ENCODE measurements at places on chromosomes 7 and 10.

DNA sequence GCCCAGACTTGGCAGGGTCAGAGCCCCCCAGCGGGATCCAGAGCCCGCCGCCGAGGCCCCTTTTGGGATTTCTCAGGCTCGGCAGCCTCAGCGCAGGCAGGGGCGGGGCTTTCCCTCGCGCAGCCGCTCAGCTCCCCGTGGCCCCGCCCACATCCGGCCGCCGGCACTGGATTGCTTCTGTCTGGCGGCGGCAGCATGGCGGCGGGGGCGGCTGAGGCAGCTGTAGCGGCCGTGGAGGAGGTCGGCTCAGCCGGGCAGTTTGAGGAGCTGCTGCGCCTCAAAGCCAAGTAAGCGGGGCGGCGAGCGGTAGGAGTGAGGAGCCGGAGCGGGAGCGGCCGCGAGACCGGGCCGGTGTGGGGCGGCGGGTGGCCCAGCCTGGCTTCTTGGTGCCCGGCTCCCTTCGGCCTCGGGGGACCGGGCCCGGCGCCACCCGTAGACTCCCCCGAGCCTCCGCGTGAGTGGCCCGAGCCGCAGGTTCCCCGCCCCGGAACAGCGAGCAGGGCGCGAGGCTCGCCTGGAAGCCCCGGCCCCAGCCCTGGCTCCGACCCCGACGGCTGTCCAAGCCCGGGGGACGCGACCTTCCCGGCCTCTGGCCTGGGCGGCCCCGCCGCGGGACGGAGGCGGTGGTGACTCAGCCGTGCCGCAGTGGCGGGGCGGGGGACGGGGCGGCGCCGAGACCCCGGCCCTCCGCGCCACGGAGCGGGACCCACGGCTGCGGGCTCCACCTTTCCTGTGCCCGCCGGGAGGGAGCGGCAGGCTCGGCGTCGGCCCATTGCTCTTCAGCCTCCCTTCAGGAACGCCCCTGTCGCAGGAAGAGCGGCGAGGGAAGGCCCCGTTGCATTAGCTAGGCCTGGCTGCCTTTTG lies at the start of gene GLRX3:
TSS of gene GLRX3 (plus strand) at position 166 of the 864 bp plus-strand sequence. CDS start at position 196, 30 bp downstream.
- H3K4me1 ChIP-seq = peaks cover 27% of the 10 kb centered on the region
- no peaks in the 10 kb centered on the region for H3K27me3 ChIP-seq
- H3K27ac ChIP-seq = peak within 1 kb of the TSS; percentile 95
- peak; percentile 95 for DNase-seq
- peak within 1 kb of the TSS; percentile 88 for H3K4me3 ChIP-seq
- peaks cover 1% of the 10 kb centered on the region for H3K36me3 ChIP-seq

DNA sequence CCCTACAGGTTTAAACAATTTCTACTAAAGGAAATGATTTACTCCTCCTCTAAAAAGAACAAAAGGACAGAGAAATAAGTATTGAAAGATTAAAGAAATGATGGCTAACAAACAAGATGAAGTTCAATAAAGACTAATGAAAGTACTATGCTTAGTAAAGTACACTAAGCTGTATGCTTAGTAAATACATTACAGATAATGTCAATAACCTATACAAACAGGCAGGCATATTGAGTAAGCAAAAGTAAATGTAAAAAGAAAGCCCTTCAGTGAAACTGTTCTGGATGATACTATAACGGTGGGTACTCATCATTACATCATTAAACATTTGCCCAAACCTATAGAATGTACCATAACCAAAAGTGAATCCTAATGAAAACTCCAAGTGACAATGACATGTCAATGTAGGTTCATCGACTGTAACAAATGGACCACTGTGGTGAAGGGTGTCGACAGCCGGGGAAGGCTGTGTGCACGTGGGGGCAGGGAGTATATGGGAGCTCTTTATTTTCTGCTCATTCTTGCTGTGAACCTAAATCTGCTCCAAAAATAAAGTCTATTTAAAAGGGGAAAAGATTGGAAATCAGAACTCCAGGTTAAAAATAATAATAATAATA lies 34.0 kb downstream of the CYTH3 start:
- H3K27ac ChIP-seq = no peak overlapping the region
- DNase-seq = no peak
- H3K27me3 ChIP-seq = no peaks in the 10 kb centered on the region
- H3K36me3 ChIP-seq = no peaks in the 10 kb centered on the region

GRCh38 chr7:105106473-105106872 lies 92.5 kb downstream of the KMT2E start:
- peaks cover 35% of the 10 kb centered on the region for H3K36me3 ChIP-seq
- no peaks in the 10 kb centered on the region for H3K27me3 ChIP-seq
- no peak overlapping the region for H3K27ac ChIP-seq
- no peak overlapping the region for H3K4me3 ChIP-seq

- no peak overlapping the region for H3K4me3 ChIP-seq
- H3K27ac ChIP-seq = no peak overlapping the region
- no peaks in the 10 kb centered on the region for H3K36me3 ChIP-seq
- no peaks in the 10 kb centered on the region for H3K27me3 ChIP-seq
- DNase-seq = no peak
Measured at GRCh38 chr7:135798095-135798494, 49.5 kb upstream of the FAM180A start.

- DNase-seq = no peak
- peaks cover 18% of the 10 kb centered on the region for H3K27me3 ChIP-seq
- H3K4me1 ChIP-seq = peaks cover 24% of the 10 kb centered on the region
- H3K36me3 ChIP-seq = no peaks in the 10 kb centered on the region
Measured at GRCh38 chr7:107744345-107744750, 406 bp downstream of the CBLL1 start.

DNA sequence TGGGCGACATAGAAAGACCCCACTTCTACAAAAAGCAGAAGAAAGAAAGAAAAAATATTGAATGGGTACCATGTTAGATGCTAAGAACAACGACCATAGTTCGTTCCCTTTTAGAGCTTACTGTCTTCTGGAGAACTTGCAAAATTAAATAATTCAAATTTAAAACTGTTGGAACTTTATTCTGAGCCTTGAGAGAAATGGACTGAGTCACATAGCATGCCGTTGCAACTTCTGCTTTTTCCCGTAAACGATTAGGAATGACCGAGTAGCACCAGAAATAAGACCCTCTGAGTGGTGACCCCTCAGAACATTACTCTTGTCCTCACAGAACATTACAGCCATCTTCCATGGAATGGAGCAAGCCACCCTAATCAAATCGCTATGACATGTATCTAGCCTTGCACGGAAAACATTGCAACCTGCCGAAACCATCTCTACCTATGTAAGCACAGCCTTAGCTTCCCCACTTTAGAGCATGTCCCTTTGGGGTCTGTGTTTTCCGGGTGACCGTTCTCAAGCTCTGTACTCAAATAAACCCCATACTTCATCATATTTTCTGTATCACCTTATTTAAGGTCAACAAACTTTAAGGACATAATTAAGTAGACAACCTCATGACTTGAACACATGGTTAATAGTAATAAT lies 179.1 kb downstream of the PRKCQ start:
- no peak overlapping the region for H3K4me3 ChIP-seq
- peaks cover 19% of the 10 kb centered on the region for H3K4me1 ChIP-seq
- no peak for DNase-seq
- no peaks in the 10 kb centered on the region for H3K36me3 ChIP-seq
- H3K27me3 ChIP-seq = peaks cover 25% of the 10 kb centered on the region

DNA sequence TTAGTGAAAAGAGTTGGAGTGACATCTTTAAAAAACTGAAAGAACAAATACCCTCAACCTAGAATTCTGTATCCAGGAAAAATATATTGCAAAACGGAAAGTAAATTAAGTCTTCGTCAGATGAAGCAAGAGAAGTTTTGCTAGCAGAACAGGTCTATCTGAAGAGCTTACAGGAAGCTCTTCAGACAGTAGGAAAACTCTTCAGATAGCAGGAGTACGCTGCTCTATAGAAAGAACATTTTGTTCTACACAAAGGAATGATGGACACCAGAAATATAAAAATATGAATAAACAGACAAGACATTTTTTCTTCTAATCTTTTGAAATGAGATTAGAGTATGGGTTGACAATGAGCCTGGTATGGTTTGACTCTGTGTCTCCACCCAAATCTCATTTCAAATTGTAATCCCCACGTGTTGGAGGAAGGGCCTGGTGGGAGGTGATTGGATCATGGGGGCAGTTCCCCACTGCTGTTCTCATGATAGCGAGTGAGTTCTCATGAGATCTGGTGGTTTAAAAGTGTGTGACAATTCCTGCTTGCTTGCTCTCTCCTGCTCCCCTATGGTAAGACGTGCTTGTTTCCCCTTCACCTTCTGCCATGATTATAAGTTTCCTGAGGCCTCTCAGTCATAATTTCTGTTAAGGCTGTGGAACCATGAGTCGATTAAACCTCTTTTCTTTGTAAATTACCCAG lies 567.3 kb downstream of the AUTS2 start:
- no peak overlapping the region for H3K4me3 ChIP-seq
- peaks cover 21% of the 10 kb centered on the region for H3K36me3 ChIP-seq
- no peak for DNase-seq

DNA sequence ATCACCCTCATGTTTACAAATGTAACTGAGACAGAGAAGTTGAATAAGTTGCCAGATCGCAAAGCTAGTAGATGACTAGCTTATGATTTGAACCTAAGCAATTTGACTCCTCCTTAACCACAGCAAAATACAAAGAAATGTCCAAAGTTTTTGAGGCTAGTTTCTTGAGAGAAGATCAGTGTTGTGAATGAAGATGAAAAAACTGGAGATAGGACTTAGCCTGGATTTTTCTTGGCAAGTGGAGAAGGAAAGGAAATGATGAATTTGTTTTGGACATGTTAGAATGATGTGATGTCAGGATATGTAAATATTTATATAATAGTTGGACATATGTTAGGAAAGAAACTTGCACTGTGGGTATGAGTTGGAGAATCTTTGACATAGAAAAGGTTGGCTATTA lies 149.8 kb downstream of the LSMEM1 start:
- no peak overlapping the region for H3K27ac ChIP-seq
- no peaks in the 10 kb centered on the region for H3K36me3 ChIP-seq
- H3K4me3 ChIP-seq = no peak overlapping the region
- DNase-seq = no peak

GRCh38 chr10:12160664-12161063 lies 31.2 kb downstream of the SEC61A2 start:
- no peaks in the 10 kb centered on the region for H3K27me3 ChIP-seq
- H3K4me3 ChIP-seq = no peak overlapping the region
- no peaks in the 10 kb centered on the region for H3K4me1 ChIP-seq
- H3K36me3 ChIP-seq = peaks cover 45% of the 10 kb centered on the region
- DNase-seq = no peak
- no peak overlapping the region for H3K27ac ChIP-seq

DNA sequence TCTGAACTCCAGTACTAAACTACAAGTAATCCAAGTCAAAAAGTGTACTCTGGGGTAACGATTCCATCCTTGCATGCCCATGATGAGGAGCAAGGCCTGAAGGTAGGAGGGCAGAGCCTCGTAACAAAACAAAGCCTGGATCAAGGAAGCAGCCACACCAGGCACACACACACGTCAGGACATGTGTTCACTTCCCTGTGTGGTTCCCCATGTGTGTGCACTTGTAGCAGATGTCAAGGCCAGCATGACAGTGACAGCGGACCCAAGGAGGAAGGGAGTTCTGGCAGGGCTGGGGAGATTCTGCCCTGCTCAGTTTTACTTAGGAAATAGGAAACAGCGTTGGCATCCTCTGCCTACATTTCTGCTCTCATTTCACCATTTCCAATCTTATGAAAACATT lies 92.8 kb downstream of the ALOX5 start:
- DNase-seq = no peak
- no peaks in the 10 kb centered on the region for H3K27me3 ChIP-seq
- H3K4me1 ChIP-seq = peaks cover 18% of the 10 kb centered on the region
- H3K36me3 ChIP-seq = no peaks in the 10 kb centered on the region
- H3K4me3 ChIP-seq = no peak overlapping the region

DNA sequence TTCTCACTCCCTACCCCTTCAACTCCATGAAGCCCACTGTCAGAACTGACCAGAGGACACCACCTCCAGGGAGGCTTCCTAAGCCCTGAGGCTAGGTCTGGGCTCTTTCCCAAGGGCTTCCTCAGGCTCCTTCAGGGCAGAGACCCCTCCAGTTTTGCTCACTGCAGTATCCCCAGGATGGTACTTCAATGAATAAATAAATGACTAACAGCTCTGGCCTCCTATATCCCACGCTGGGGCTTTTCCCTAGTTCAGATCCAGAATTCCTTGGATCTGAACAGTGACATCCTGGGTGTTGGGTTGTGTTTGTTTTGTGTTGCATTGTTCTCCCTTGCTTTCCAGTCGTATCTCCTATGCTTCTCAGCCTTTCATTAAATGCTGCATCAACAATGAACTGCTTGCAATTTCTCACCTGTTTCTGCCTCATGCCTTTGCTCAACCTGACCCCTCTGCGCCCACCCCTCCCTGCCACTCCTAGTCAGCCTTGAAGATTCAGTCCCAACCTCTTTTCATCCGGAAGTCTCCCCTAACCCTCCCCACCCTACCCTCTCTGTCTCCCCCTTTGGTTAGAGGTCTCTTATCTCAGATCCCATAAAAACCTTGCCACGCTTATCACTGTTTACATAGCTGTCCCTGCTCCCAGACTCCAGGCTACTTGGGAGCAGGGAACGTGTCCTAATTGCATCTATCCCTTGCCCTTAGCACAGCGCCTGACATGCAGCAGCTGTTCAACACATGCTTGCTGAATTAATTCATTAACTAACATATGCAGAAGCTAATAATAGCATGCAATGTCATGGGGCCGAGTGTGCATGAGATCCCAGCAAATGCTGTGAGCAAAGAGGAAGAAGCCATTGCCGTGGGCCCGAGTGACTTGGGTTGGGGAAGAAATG lies 41.7 kb downstream of the PPP1R3C start:
- H3K4me1 ChIP-seq = peaks cover 77% of the 10 kb centered on the region
- no peaks in the 10 kb centered on the region for H3K36me3 ChIP-seq
- H3K4me3 ChIP-seq = no peak overlapping the region

DNA sequence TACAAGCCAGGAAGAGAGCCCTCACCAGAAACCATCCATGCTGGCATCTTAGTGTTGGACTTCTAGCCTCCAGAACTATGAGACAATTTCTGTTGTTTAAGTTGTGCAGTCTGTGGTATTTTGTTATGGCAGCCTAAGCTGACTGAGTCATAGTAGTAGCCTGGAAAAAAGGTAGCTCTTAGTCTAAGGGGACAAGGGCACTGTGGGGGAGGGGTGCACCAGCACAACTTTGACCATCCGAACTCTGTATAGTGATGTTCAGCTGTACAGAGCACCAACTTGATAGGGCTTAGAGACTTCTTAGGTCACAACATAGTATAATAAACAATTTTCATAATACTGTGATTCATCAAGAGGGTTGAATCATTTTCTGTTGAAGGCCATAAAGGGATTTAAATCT lies 14.3 kb downstream of the EIF4EBP2 start:
- no peak overlapping the region for H3K4me3 ChIP-seq
- H3K27me3 ChIP-seq = no peaks in the 10 kb centered on the region
- DNase-seq = no peak
- H3K36me3 ChIP-seq = peaks cover 35% of the 10 kb centered on the region
- H3K27ac ChIP-seq = no peak overlapping the region
- H3K4me1 ChIP-seq = peaks cover 2% of the 10 kb centered on the region

GRCh38 chr7:8274589-8274988 lies 12.6 kb upstream of the ICA1 start:
- no peak for DNase-seq
- no peak overlapping the region for H3K4me3 ChIP-seq
- no peak overlapping the region for H3K27ac ChIP-seq
- no peaks in the 10 kb centered on the region for H3K4me1 ChIP-seq

- DNase-seq = no peak
- no peak overlapping the region for H3K4me3 ChIP-seq
- peaks cover 8% of the 10 kb centered on the region for H3K4me1 ChIP-seq
- H3K27ac ChIP-seq = no peak overlapping the region
- H3K27me3 ChIP-seq = no peaks in the 10 kb centered on the region
Measured at GRCh38 chr7:90586091-90586490, 10.0 kb upstream of the CDK14 start.

GRCh38 chr7:41750661-41751540 lies 48.0 kb upstream of the INHBA start:
- peaks cover 7% of the 10 kb centered on the region for H3K4me1 ChIP-seq
- H3K27me3 ChIP-seq = no peaks in the 10 kb centered on the region
- peaks cover 13% of the 10 kb centered on the region for H3K36me3 ChIP-seq
- H3K27ac ChIP-seq = no peak overlapping the region
